Choroid plexus epithelial cell (primary cell): ENCODE measurements at places on chromosomes 1 and 21.

GRCh38 chr1:10973552-10973951 is 38.9 kb upstream of the TARDBP start:
- no peak for DNase-seq

- DNase-seq: peak; percentile 83
Measured at GRCh38 chr1:91851130-91852010, 34.6 kb downstream of the TGFBR3 start.

- peak; percentile 78 for DNase-seq
Measured at GRCh38 chr1:88867743-88868521, 23.4 kb downstream of the GTF2B start.

GRCh38 chr1:17914131-17914530 is 159.0 kb downstream of the ACTL8 start:
- no peak for DNase-seq

GRCh38 chr1:53577761-53578100 is 118.5 kb downstream of the DMRTB1 start:
- no peak for DNase-seq

- peak; percentile 56 for DNase-seq
Measured at GRCh38 chr1:102742426-102742825, 365.9 kb downstream of the COL11A1 start.

- peak; percentile 37 for DNase-seq
Measured at GRCh38 chr1:67560580-67561255, 124.3 kb upstream of the GADD45A start.

GRCh38 chr21:29164323-29164942 is 34.0 kb downstream of the MAP3K7CL start:
- DNase-seq: peak; percentile 96

- DNase-seq: no peak
Measured at GRCh38 chr21:42570841-42571387, 57.3 kb downstream of the SLC37A1 start.

DNA sequence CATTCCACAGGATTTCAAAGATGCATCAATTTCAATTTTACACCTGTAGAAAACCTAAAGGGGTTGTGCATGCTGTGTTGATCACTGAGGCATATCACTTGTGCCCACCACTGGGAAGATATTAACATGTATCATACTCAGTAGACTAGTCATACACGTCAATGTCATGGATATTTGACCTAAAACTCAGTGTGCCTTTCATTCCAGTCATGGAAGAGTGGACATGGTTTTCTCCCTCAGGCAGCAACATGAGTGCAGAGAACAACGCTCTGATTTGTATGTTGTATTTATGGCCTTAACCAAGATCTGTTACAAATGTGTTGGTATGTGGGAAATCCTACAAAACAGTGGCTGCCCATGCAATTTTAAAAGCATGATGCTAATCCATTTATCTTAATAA is 6.1 kb upstream of the C1orf53 start:
- no peak for DNase-seq
